Ovary (tissue), 10 donors: ENCODE measurements at places on chromosomes 3 and 15. TPM values are rescaled to one million over a fixed set of nuclear protein-coding genes. Genes with fewer than 3 reads are reported as not detected.

LRRIQ4 gene
- 0.17 TPM for polyA plus RNA-seq

DNA sequence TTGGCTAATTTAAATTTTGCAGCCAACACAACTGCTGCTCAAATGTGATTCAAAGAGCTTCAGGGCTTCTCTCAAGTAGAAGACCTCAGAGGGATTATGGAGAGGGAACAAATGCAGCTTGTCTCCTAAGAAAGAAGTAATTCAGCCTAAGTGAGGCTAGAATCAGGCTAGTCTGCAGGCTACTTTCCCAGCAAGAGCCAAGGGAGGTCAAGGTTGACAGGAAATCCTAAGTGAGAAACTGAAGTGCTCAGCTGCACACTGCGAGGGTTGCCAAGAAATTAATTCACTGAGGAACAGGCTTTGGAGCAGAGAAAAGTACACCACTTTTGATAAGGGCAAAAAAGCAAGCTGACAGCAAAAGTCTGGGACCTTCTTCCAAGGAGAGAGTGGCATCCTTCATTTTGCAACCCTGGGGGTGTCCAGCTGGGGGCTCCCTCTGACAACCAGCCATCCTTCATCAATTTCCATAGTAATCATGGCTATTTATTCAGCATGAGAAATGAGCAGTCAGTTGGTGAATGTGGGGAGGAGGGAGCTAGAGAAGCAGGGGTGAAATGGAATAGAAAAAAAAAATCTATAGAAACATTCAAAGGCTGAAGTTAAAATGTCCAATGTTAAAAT, 646.4 kb upstream of the ADAMTS9 start:
- peak; percentile 58 for DNase-seq

SLC24A1 gene
- polyA plus RNA-seq: 9.1 TPM

DNA sequence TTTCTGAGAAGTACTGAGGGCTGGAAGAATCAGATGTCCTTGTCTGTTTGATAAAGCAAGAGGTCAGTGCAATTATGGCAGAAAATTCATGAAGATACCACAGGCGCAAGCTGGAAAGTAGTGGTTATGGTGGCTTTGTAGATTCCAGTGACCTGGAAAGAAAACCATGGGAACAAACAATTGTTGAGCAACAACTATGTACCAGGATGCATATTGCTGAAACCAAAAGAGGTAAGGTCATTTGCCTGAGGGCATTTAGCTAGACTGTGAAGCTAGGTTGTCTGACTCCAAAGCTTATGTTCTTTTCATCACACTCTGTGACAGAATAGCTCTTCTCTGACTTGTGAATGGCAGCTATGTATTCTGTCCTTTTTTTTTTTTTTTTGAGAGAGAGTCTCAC, 74.0 kb downstream of the B3GALNT1 start:
- no peak for DNase-seq

DNA sequence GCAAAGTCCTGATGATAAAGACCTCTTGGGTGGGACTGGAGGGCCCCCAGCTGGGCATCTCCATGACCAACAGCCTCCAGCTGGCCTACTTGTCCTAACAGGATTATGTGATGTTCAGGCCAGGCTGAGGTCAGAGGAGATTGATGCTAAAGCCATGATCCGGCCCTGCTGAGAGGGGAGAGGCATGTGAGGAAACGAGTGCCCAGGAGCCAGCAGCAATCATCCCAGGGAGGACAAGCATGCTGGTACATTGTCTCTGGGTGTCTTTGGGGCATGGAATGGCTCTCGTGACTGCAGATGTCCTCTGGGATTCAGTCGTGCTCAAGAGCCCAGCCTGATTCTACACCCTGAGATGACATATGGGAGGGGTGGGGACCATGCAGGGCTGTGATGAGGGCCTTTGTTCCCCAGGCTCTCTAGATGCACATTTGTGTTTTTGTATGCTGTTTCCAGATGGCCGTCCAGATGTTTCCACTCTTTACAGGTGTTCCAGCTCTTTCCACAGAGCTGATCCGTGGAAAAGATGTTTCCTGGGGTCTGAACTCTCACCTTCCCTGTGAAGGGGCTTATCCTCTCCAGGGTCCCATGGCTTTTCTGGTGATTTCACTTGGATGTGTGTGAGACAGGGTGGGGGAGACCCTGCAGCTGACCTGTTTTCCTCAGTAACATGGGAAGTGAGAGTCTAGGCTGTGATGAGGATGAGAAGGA, 20.2 kb downstream of the SLC24A1 start:
- no peak for DNase-seq

DNA sequence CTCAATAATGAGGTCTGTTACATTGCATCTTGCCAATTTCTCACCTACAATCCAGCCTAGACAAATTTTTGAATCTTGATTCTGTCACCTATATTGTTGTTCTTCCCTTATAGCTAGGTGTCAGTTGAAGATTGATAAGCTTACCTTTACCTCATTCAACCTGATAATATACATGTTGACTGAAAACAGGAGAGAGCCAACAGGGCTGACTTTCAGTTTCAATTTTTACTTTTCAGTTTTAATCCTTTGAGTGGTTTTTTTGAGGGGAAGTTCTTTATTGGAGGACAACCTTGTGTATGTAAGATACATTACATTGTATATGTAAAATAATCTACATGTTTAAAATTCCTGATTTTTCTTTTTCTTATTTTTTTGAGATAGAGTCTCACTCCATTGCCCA, 5.8 kb downstream of the ATP13A5 start:
- DNase-seq: no peak

C2CD4A gene
- polyA plus RNA-seq: 0.02 TPM

GRCh38 chr15:64842986-64843561, 1.4 kb downstream of the PLEKHO2 start:
- peak; percentile 40 for DNase-seq
